Purkinje cell (primary cell): ENCODE measurements at places on chromosomes 11 and 22. TPM values are rescaled to one million over a fixed set of nuclear protein-coding genes. Genes with fewer than 3 reads are reported as not detected.

HTR3A gene
- not detected in 2 replicates for polyA plus RNA-seq

FIBIN gene
- 1.1 and 1.5 TPM in 2 replicates for polyA plus RNA-seq

OR51B2 gene
- not detected in 2 replicates for polyA plus RNA-seq

MMP27 gene
- polyA plus RNA-seq = not detected in 2 replicates

SOX10 gene
- polyA plus RNA-seq = 0.29 and 1.9 TPM in 2 replicates

CCDC73 gene
- polyA plus RNA-seq = 0.40 and 0.91 TPM in 2 replicates

PDE2A gene
- polyA plus RNA-seq = 4.7 and 6.0 TPM in 2 replicates

DEPDC5 gene
- polyA plus RNA-seq = 23.1 and 40.7 TPM in 2 replicates

UBQLN3 gene
- not detected in 2 replicates for polyA plus RNA-seq

RAB3IL1 gene
- polyA plus RNA-seq = 0.14 and 0.15 TPM in 2 replicates

ZDHHC8 gene
- 0.66 and 0.77 TPM in 2 replicates for polyA plus RNA-seq

IL18 gene
- not detected in 2 replicates for polyA plus RNA-seq

ARSA gene
- 1.0 and 5.5 TPM in 2 replicates for polyA plus RNA-seq

KRTAP5-11 gene
- 0.81 and 2.2 TPM in 2 replicates for polyA plus RNA-seq

OR51I1 gene
- not detected in 2 replicates for polyA plus RNA-seq

GSTP1 gene
- 101 and 134 TPM in 2 replicates for polyA plus RNA-seq

PRR5 gene
- 0.50 and 1.5 TPM in 2 replicates for polyA plus RNA-seq

FREY1 gene
- not detected in 2 replicates for polyA plus RNA-seq

ANGPTL5 gene
- polyA plus RNA-seq = 0.42 and 1.3 TPM in 2 replicates

ROBO4 gene
- polyA plus RNA-seq = not detected in 2 replicates

MCM5 gene
- polyA plus RNA-seq = 0.27 and 0.38 TPM in 2 replicates

UCP3 gene
- 0.58 TPM in 1 of 2 replicates, not detected in the other for polyA plus RNA-seq

PATE2 gene
- polyA plus RNA-seq = not detected in 2 replicates

GAL3ST1 gene
- 0.15 TPM in 1 of 2 replicates, not detected in the other for polyA plus RNA-seq

CDC42BPG gene
- polyA plus RNA-seq = not detected in 2 replicates

RELA gene
- polyA plus RNA-seq = 2.3 and 3.0 TPM in 2 replicates
